ENCODE measurements at places on chromosomes 4 and X.
A peak's percentile ranks its signal among the peaks of the same experiment; 100 is the strongest.

DNA sequence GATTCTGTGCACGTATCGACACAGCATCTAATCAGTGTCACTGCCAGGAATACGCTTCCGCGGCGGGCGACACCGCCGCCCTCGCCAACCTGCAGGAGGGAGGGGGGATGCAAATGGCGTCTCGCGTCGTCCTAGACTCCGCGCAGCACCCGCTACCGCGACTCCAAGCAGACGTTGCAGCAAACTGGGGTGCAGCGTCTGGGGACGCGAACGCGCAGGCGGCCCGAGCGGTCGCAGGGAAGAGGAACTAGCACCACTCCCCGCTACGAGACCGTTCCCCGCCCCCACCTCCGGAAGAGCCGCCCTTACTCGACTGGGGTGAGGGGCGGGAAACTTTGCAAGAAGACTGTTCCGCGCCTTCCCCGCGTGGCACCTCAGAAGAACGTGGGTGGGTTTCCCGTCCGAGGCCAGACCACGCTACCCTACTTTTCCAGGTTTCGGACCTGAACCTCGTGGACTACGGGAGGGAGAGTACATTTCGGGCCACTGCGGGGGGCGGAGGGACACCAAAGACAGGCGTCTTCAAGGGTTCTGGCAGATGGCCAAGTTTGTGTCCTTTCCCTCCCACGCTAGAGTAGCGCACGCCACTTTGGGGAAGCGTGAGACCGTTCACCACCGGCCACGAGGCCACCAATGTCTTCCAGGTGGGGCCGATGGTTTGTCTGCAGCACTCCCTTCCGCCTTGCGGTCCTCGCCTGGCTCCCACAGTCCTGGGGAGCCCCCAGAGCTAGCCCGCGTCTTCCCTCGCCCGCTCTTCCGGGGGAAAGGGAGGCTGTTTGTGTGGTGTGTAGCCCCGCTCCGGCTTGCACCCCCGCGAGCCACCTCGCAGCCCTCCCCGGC is 78.0 kb upstream of the BCOR start:
- peak overlapping the region; percentile 75 for H3K4me3 ChIP-seq
- peaks cover 20% of the 10 kb centered on the region for H3K4me1 ChIP-seq
- peaks cover 13% of the 10 kb centered on the region for H3K27me3 ChIP-seq

DNA sequence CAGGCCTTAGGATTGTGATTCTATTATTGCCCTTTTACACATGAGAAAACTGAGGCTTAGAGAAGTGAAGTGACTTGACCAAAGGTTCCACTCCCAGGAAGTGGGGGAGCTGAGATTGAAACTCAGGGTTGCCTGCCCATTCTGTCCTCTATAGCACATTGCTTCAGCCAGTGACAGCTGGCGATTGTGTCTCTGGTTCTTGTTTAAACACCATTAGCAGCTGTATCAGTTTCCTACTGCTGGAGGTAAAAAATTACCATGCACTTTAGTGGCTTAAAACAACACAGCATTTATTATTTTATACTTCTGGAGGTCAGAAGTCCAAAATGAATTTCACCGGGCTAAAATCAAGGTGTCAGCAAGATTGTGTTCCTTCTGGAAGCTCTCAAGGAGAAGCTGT is 205.8 kb upstream of the MAMLD1 start:
- H3K36me3 ChIP-seq: no peaks in the 10 kb centered on the region
- H3K4me3 ChIP-seq: no peak overlapping the region
- H3K27ac ChIP-seq: no peak overlapping the region

DNA sequence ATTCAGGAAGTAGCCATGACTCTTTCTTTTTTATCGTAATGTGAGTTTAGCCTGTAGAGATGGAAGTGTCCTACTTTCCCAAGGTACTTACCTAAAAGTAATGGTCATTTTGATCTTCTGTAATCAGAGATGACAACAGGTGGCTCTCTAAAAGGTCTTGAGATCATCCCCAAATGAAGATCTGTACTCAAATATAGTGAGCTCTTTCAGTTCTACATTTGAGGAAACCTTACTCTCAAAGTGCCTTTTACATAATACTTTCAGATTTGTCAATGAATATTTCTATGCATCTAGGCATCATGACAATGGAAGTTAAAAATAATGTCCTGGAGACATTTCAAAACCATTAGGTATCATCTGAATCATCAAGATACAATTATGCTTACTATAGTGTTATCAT is 17.2 kb upstream of the MND1 start:
- no peak overlapping the region for H3K27ac ChIP-seq
- H3K36me3 ChIP-seq: peaks cover 10% of the 10 kb centered on the region
- H3K27me3 ChIP-seq: no peaks in the 10 kb centered on the region
- DNase-seq: no peak
- peaks cover 4% of the 10 kb centered on the region for H3K4me1 ChIP-seq

DNA sequence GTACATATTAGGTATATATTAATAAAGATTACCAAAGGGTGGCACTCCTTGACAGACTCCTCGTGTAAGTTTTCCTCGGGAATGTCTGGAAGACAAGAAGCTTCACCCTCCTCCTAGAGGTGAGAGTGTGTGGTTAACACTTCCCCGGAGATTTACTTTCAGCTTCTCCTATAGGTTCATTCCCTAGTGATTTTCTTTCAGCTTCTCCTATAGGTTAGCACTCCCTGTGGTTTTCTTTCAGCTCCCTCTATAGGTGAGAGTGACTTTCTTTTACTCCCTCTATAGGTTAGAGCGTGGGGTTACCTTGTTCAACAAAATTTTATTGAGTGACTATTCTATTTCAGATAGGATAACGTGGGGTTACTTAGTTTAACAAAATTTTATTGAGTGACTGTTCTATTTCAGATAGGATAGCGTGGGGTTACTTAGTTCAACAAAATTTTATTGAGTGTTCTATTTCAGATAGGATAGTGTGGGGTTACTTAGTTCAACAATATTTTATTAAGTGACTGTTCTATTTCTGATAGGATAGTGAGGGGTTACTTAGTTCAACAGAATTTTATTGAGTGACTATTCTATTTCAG is 106.0 kb upstream of the PLAC1 start:
- no peak overlapping the region for H3K27ac ChIP-seq
- no peaks in the 10 kb centered on the region for H3K27me3 ChIP-seq
- no peak overlapping the region for H3K4me3 ChIP-seq
- H3K4me1 ChIP-seq: no peaks in the 10 kb centered on the region

- H3K27ac ChIP-seq: no peak overlapping the region
- H3K36me3 ChIP-seq: peaks cover 5% of the 10 kb centered on the region
- no peaks in the 10 kb centered on the region for H3K27me3 ChIP-seq
- no peak for DNase-seq
Observed at GRCh38 chr4:169207436-169208089, 63.2 kb downstream of the SH3RF1 start.

DNA sequence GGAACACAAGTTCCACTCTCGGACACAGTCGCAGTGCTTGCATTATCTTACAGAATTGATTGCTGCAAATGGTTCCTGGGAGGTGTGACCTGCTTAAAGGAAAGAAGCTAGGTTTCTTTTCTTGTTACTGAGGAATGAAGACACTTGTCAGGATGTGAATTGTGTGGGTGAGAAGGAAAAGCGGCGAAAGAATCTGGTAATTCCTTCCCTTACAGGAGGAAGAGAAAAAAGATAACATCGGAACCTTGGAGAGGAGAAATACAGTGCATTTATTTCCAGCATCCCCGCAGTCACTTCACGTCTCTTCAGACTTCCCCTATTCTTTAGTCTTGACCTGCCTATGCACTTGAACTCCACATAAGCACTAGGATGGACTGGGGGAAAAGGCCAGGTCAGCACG is 389 bp upstream of the CCSER1 start:
- no peaks in the 10 kb centered on the region for H3K36me3 ChIP-seq
- H3K4me3 ChIP-seq: peak overlapping the region; percentile 97
- no peak for DNase-seq
- peaks cover 10% of the 10 kb centered on the region for H3K4me1 ChIP-seq
- no peak overlapping the region for H3K27ac ChIP-seq

DNA sequence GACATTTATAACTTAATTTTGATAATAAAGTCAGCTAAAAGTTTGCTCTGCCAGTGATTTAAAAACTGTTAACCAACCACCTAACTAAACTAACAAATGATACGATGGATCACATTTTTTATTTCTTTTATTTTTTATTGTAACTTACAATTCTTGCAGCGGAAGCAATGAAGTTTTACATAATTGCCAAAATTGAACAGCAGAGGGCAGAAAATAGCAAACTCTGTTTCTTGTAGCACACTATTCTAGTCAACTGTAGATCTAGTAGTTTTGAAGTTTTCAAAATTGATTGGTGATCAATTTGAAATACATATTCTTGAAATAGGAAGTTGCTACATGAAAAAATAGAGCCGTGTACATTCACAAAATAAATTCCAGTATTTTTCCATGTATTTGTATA is 2.8 kb upstream of the GRIA2 start:
- H3K4me3 ChIP-seq: no peak overlapping the region
- no peaks in the 10 kb centered on the region for H3K36me3 ChIP-seq
- no peak overlapping the region for H3K27ac ChIP-seq
- DNase-seq: no peak
- H3K27me3 ChIP-seq: peaks cover 49% of the 10 kb centered on the region
- peaks cover 10% of the 10 kb centered on the region for H3K4me1 ChIP-seq

- H3K4me1 ChIP-seq: no peaks in the 10 kb centered on the region
- DNase-seq: no peak
- peaks cover 10% of the 10 kb centered on the region for H3K36me3 ChIP-seq
- H3K27me3 ChIP-seq: no peaks in the 10 kb centered on the region
- peak overlapping the region; percentile 56 for H3K27ac ChIP-seq
- H3K4me3 ChIP-seq: no peak overlapping the region
Observed at GRCh38 chrX:41561045-41561444, 113.9 kb downstream of the NYX start.

DNA sequence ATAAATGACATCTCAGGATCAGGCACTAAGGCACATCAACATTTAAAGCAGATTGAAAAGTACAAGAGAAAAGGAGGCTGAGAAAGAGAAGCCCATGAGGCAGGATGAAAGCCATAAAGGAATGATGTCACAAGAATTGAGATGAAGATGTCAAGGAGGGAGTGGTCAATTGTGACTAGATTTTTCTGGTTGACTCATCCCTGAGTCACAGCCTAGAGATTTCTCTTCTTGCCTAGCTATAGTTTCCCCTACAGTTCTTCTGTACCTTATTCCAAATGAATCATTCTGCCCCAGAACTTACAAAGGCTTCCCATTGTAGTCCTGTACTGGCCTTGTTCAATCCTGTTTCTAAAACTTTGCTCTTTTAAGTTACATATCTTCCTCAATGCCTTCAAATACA is 3.4 kb upstream of the USP53 start:
- H3K27ac ChIP-seq: no peak overlapping the region
- H3K27me3 ChIP-seq: no peaks in the 10 kb centered on the region

DNA sequence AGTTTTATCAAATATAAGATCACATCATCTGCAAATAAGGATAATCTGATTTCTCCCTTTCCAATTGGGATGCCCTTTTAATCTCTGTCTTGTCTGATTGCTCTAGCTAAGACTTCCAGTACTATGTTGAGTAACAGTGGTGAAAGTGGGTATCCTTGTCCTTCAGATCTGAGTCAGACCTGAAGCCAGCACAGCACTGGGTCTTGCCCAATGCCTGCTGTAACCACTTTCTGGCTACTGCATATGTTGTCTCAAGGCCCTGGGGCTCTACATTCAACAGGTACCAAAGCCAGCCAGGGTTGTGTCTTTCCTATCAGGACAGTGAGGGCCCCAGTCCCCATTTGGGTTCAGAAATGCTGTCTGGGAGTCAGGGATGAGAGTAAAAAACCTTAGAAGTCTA is 90.3 kb downstream of the CYSLTR1 start:
- H3K4me3 ChIP-seq: no peak overlapping the region
- H3K4me1 ChIP-seq: no peaks in the 10 kb centered on the region
- H3K27me3 ChIP-seq: no peaks in the 10 kb centered on the region
- no peaks in the 10 kb centered on the region for H3K36me3 ChIP-seq
- no peak for DNase-seq
- H3K27ac ChIP-seq: no peak overlapping the region

- no peaks in the 10 kb centered on the region for H3K4me1 ChIP-seq
- H3K4me3 ChIP-seq: no peak overlapping the region
- no peak overlapping the region for H3K27ac ChIP-seq
- no peaks in the 10 kb centered on the region for H3K36me3 ChIP-seq
- no peak for DNase-seq
Observed at GRCh38 chr4:23932186-23932585, 42.3 kb upstream of the PPARGC1A start.

DNA sequence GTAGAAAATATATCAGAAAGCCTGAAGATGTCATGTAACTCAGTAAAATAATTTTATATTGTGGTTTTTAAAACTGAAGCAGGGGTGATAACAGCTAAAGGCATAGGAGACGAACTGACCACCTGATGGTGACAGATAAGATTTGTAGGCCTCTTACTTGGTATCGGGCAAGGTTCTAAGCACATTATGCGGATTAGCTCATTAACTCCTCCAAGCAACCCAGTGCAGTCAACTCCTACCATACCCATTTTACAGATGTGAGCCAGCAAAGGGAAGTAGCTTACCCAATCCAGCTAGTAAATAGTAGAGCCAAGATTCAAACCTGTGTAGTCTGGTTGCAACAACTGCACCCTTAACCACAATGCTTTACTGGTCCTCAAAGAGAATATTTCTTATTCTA is 62.1 kb downstream of the CC2D2A start:
- H3K4me1 ChIP-seq: peaks cover 2% of the 10 kb centered on the region
- peaks cover 10% of the 10 kb centered on the region for H3K36me3 ChIP-seq
- no peak overlapping the region for H3K27ac ChIP-seq

DNA sequence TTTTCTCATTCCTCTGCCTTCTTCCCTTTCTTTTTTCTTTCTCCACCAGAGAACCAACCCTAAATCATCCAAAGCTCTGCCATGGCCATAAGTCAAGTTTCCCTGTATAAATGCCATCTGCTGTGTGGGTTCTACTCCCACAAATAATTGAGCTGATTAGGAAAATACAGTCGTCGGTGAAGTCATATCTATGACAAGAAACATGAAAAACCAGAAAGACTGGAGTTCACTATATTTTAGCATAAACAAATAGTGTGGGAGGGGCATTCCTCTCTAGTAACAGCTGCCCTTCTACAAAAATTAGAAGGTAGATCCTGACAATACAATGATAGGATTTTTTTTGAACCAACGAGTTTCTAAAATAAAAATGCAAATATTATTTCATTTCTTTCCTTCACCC is 48.8 kb downstream of the SPOCK3 start:
- H3K4me1 ChIP-seq: no peaks in the 10 kb centered on the region
- H3K27me3 ChIP-seq: peaks cover 28% of the 10 kb centered on the region
- DNase-seq: no peak
- no peaks in the 10 kb centered on the region for H3K36me3 ChIP-seq
- no peak overlapping the region for H3K27ac ChIP-seq

- no peak overlapping the region for H3K4me3 ChIP-seq
- H3K4me1 ChIP-seq: peaks cover 4% of the 10 kb centered on the region
- H3K27me3 ChIP-seq: no peaks in the 10 kb centered on the region
Observed at GRCh38 chr4:151202851-151203455, 74.0 kb upstream of the PRSS48 start.

- no peak overlapping the region for H3K4me3 ChIP-seq
- no peaks in the 10 kb centered on the region for H3K27me3 ChIP-seq
- no peaks in the 10 kb centered on the region for H3K4me1 ChIP-seq
- no peaks in the 10 kb centered on the region for H3K36me3 ChIP-seq
Observed at GRCh38 chrX:151206871-151207270, 30.5 kb downstream of the GPR50 start.

GRCh38 chr4:103099691-103100392 is at the start of gene BDH2:
BDH2 (minus strand) TSS chr4:103099834; CDS start chr4:103096254, 3,580 bp downstream.
- no peak for DNase-seq
- peak within 1 kb of the TSS; percentile 94 for H3K27ac ChIP-seq
- no peaks in the 10 kb centered on the region for H3K36me3 ChIP-seq
- H3K27me3 ChIP-seq: no peaks in the 10 kb centered on the region
- H3K4me1 ChIP-seq: peaks cover 22% of the 10 kb centered on the region
